Astrocyte (in vitro differentiated cells and primary cell): ENCODE measurements at places on chromosomes 7 and 10. TPM values are rescaled to one million over a fixed set of nuclear protein-coding genes. Genes with fewer than 3 reads are reported as not detected.

DNA sequence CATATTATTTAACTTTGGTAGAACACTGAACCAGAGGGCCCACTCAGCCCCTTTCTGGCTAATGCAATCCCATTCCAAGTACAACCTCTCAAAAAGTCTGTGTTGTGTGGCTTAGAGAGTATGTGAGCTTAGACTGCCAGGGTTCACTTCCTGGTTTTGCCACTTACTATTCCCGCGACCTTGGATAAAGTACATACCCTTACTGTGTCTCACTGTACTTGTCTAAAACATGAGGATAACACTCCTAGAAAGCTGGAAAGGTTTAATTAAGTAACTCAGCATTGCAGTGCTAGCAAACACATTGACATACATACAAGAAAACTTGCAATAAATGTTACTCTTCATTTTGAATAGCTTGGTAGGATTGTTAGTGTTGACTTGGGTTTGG lies 215.8 kb downstream of the CHCHD3 start:
- no peak for DNase-seq

- no peak for DNase-seq
Observed at GRCh38 chr7:92485974-92486373, 8.2 kb upstream of the ERVW-1 start.

DNA sequence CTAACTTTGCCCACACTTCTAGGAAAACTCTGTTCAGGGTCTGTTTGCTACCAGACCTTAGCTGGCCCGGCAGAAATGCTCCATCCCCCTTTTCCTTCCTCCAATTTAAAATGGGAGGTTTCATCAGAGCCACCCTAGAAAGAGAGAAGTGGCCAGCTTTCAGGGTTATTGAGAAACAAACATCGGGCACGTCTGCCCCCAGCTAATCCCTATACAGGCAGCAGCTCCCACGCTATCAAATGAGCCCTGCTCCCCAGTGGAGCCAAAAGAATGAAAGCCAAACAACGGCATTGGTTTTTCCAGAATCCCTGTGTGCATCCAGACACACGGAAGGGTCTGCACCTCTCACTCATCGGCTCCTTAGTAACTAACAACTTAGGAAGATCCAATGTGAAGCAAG lies 132.5 kb downstream of the GRID1 start:
- no peak for DNase-seq

- DNase-seq = no peak
Observed at GRCh38 chr10:86969421-86970041, 1.2 kb downstream of the ADIRF start.

Gene PRPS1L1
- total RNA-seq = not detected in 2 replicates

DNA sequence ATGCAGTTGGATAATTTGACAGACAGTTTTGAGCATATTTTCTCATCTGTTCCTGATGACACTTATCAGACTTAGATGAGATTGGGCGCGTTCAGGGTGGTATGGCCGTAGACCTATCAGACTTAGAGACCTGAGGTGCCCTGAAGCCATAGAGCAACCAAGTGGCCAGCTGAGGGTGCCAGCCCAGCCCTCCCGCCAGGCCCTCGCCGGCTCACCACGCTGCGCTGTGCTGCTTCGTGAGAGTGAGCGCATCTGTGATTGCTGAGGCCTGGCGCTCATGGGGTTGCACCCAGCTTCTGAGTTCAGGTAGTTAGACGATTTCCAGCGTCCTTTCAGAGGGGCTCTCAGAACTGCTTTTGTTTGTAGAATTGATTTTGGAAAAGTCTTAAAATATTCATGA lies 10.2 kb downstream of the FBH1 start:
- DNase-seq = no peak

GRCh38 chr10:5534051-5534821 lies 9.5 kb downstream of the CALML3 start:
- no peak for DNase-seq
